Activated T-cell treated with anti-CD3 and anti-CD28 coated beads, Interleukin-2, amount 50 U/mL, for 72 hours (primary cell): ENCODE measurements at places on chromosomes 3 and 15. TPM values are rescaled to one million over a fixed set of nuclear protein-coding genes. Genes with fewer than 3 reads are reported as not detected.

NEK10 gene
- 0.36 TPM for total RNA-seq

TNNC1 gene
- total RNA-seq, result 10.8 TPM

ARPIN gene
- total RNA-seq, result not detected

CIP2A gene
- 32.5 TPM for total RNA-seq

TXNRD3 gene
- total RNA-seq, result 2.9 TPM

DUOX2 gene
- 0.14 TPM for total RNA-seq

SETD5 gene
- total RNA-seq, result 158 TPM

GRCh38 chr3:47419083-47420043 is 38.5 kb downstream of the PTPN23 start:
- H3K27me3 ChIP-seq, result no peaks in the 10 kb centered on the region
- no peak overlapping the region for H3K27ac ChIP-seq
- peaks cover 13% of the 10 kb centered on the region for H3K4me1 ChIP-seq
- H3K4me3 ChIP-seq, result no peak overlapping the region
- no peak for DNase-seq

DNA sequence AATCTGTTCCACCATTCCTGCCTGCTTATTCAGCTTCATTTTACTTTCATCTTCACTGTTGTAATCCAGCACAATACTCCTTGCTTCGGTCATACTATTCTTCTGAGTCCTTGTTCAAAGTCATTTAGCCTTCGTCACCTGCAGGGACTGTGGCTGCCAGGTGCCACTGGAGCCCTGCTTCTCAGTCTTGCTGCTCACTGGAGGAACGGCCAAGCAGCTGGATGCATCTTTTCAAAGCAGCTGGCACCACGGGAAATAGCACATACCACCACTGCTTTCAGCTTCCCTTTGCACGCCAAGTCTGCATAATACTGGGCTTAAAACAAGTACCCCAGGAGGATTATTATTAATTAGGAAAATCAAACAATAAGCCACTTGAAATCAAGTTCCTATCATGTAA is 287.6 kb downstream of the BCHE start:
- no peaks in the 10 kb centered on the region for H3K4me1 ChIP-seq
- no peak overlapping the region for H3K27ac ChIP-seq
- DNase-seq, result no peak
- no peaks in the 10 kb centered on the region for H3K36me3 ChIP-seq

GRCh38 chr3:420584-420983 is 224.0 kb downstream of the CHL1 start:
- no peaks in the 10 kb centered on the region for H3K36me3 ChIP-seq
- H3K4me3 ChIP-seq, result no peak overlapping the region
- no peak for DNase-seq
- no peaks in the 10 kb centered on the region for H3K27me3 ChIP-seq
- H3K27ac ChIP-seq, result no peak overlapping the region

DNA sequence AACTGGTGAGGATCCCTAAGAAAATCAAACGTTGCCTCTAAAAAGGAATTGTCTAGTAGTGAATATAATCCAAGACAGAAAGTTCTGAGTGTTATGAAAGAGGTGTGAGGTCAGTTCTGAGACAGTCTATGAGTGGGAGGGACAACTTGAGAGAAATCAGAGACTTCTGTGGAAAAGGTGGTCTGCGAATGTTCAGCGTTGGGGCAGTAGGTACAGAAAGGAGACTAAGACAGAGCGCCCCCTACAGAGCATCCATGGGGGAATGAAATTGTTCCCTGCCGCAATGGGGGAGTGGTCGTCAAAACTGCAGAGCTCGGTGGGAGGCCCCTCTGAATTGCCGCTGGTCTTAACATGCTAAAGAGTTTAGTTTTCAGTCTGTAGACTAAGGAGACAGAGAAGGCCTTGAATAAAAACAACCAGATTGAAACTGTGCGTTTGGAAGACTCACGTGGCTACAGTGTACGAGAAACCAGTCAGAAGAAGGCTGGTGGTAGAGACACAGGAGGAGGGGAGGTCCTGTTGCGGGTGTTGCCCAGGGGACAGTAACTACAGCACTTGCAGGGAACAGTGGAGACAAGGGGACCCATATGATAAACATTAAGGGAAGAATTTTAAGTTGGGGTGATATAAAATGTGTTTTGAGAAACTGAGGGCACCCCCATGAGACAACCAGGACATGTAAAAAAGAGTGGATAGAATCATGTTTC is 6.9 kb downstream of the TNIK start:
- H3K4me3 ChIP-seq, result no peak overlapping the region
- H3K36me3 ChIP-seq, result peaks cover 2% of the 10 kb centered on the region
- H3K4me1 ChIP-seq, result peaks cover 39% of the 10 kb centered on the region
- DNase-seq, result no peak
- H3K27me3 ChIP-seq, result no peaks in the 10 kb centered on the region
- H3K27ac ChIP-seq, result no peak overlapping the region

- peaks cover 31% of the 10 kb centered on the region for H3K4me1 ChIP-seq
- H3K27me3 ChIP-seq, result no peaks in the 10 kb centered on the region
- peak; percentile 31 for DNase-seq
- peak overlapping the region; percentile 100 for H3K27ac ChIP-seq
- no peaks in the 10 kb centered on the region for H3K36me3 ChIP-seq
Observed at GRCh38 chr3:129399895-129400357, 28.5 kb downstream of the EFCAB12 start.

DNA sequence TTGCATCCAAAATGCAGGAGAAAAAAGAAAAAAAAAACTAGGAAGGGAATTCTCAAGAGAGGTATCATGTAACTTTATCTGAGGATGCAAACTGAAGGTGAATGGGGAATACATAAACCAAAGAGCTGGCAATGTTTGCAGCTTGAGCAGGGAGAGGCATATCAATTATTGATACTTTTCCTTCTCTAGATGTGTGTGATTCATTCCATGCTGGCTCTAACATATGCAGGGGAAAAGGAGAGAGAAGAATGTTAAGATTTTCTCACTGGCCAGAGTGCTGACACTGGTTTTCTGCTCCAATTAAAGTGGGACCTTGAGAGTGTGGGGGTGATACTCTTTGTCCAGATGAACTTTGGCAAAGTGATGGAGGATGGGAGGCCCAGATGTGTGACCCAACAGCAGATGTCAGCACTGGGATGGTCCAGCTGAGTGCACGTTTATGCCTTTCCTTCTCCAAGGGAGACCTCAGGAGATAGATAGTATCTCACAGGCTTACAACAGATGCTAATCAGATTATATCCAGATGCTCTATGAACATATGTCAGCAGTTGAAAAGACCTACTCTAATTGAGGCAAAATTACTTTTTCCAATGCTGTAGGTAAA is 50.0 kb upstream of the PSMD6 start:
- peaks cover 71% of the 10 kb centered on the region for H3K27me3 ChIP-seq
- H3K4me1 ChIP-seq, result no peaks in the 10 kb centered on the region
- H3K4me3 ChIP-seq, result no peak overlapping the region

DNA sequence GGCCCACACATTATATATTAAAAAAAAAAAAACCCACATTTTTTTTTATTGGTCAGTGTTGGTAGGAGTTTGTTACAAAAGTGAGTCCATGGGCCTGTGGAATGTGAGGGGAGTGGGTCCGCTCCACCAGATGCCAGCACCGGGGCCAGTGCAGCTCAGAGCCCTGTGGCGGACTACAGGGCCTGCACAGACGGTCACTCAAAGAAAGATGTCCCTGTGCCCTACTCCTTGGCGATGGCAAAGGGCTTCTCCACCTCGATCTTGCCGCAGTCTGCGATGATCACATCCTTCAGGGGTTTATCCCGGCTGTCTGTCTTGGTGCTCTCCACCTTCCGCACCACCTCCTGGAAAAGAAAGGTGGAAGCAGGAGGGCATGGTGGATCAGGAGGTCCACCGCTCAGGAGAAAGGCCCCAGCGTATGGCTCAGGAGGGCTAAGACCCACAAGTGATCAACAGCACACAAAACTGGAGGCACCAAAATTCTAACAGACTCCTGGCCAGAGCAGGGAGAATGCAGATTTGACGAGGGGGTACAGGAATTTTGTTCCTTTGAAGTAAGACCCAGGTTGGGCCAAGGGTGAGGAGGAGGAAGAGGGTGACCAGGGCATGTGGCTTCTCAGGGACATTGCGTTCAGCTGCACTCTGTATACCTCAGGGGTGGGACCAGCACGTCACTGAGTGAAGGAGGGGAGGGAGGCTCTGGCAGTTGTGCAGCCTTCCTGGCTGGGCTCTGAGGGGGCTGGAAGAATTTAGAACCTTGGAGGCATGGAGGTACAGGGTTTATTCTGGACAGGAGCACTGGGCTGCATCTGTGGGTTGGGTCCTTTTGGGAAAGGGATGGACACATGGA is 4.5 kb downstream of the SNX22 start:
- peaks cover 13% of the 10 kb centered on the region for H3K27me3 ChIP-seq
- no peak overlapping the region for H3K4me3 ChIP-seq
- DNase-seq, result no peak
- H3K4me1 ChIP-seq, result peaks cover 40% of the 10 kb centered on the region

GRCh38 chr3:62503516-62503915 is 130.2 kb upstream of the FEZF2 start:
- DNase-seq, result no peak
- no peaks in the 10 kb centered on the region for H3K4me1 ChIP-seq
- no peaks in the 10 kb centered on the region for H3K36me3 ChIP-seq

GRCh38 chr3:69406163-69406562 is 20.3 kb upstream of the FRMD4B start:
- peaks cover 19% of the 10 kb centered on the region for H3K27me3 ChIP-seq
- peaks cover 2% of the 10 kb centered on the region for H3K36me3 ChIP-seq
- H3K4me1 ChIP-seq, result peaks cover 6% of the 10 kb centered on the region
- no peak overlapping the region for H3K4me3 ChIP-seq
- no peak for DNase-seq
- H3K27ac ChIP-seq, result no peak overlapping the region

- H3K4me1 ChIP-seq, result peaks cover 98% of the 10 kb centered on the region
- no peak for DNase-seq
- H3K27ac ChIP-seq, result peak overlapping the region; percentile 97
Observed at GRCh38 chr3:16299746-16300145, 34.7 kb downstream of the OXNAD1 start.

DNA sequence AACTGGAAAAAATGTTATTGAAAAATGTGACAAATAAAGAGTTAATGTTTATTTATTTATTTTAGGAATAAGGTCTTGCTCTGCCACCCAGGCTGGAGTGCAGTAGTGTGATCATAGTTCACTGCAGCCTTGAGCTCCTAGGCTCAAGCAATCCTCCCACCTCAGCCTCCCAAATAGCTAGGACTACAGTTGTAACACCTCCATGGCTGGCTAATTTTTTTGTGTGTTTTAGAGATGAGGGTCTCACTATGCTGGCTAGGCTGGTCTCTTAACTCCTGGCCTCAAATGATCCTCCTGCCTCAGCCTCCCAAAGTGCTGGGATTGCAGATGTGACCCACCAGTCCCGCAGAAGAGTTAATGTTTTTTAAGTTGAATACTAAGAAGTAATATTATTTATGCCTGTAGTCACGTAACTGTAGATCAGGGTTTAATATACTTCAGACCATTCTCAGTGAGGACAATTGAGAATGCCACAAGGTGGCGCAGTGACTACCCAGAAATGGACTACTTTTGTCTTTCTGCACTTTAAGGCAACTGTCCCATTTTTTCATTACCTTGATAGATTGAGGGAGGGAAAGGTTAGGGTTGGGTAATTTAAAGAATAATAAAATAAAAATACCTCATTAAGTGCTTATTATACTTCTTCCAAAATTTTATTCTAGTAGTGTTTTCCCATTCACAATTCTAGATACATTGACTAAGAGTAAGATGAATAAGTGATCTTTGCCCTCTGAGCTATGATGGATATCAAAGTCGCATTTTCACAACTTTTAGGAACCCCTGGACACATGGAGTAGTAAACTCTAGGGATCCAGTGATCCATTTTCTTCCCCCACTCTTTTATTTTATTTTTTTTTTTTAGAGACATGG is 6.0 kb downstream of the MUC13 start:
- no peak overlapping the region for H3K4me3 ChIP-seq
- DNase-seq, result peak; percentile 62
- peaks cover 5% of the 10 kb centered on the region for H3K4me1 ChIP-seq
- H3K36me3 ChIP-seq, result no peaks in the 10 kb centered on the region

GRCh38 chr15:95263751-95264150 is 1032.4 kb downstream of the MCTP2 start:
- no peaks in the 10 kb centered on the region for H3K36me3 ChIP-seq
- H3K27ac ChIP-seq, result no peak overlapping the region
- no peak overlapping the region for H3K4me3 ChIP-seq
- no peaks in the 10 kb centered on the region for H3K4me1 ChIP-seq

GRCh38 chr3:142618917-142619461 is 22.8 kb downstream of the PLS1 start:
- no peak for DNase-seq
- no peaks in the 10 kb centered on the region for H3K36me3 ChIP-seq
- no peaks in the 10 kb centered on the region for H3K27me3 ChIP-seq
- no peaks in the 10 kb centered on the region for H3K4me1 ChIP-seq
- H3K4me3 ChIP-seq, result no peak overlapping the region
- no peak overlapping the region for H3K27ac ChIP-seq
